Neural crest cell (in vitro differentiated cells): ENCODE measurements at places on chromosomes 2 and 18.

- DNase-seq = no peak
These were observed 52.0 kb downstream of the FHOD3 start for GRCh38 chr18:36349552-36349951.

- no peak for DNase-seq
These were observed 124.2 kb downstream of the SH3RF3 start for GRCh38 chr2:109253217-109253616.

- DNase-seq = no peak
These were observed 203.9 kb downstream of the MTX2 start for GRCh38 chr2:176473177-176473576.

DNA sequence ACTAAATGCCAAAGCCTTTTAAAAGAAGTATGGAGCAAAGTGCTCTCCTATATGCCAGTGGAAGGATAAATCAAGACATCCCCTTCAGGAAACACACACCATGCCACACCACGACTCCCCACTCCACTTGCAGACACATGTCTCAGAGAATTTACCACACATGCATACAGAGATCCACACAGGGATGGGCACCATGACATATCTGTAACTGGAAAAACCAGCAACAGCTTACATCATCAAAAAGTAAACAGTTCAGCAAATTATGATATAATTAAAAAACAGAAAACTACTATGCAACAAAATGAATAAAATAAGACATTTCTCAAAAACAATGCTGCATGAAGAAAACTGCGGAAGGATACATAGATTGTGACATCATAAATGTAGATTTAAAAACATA is 29.6 kb downstream of the RBMS1 start:
- no peak for DNase-seq

- no peak for DNase-seq
These were observed 32.8 kb upstream of the LDLRAD4 start for GRCh38 chr18:13185675-13186198.

GRCh38 chr2:236711440-236711839 is 141.8 kb downstream of the ACKR3 start:
- DNase-seq = no peak

DNA sequence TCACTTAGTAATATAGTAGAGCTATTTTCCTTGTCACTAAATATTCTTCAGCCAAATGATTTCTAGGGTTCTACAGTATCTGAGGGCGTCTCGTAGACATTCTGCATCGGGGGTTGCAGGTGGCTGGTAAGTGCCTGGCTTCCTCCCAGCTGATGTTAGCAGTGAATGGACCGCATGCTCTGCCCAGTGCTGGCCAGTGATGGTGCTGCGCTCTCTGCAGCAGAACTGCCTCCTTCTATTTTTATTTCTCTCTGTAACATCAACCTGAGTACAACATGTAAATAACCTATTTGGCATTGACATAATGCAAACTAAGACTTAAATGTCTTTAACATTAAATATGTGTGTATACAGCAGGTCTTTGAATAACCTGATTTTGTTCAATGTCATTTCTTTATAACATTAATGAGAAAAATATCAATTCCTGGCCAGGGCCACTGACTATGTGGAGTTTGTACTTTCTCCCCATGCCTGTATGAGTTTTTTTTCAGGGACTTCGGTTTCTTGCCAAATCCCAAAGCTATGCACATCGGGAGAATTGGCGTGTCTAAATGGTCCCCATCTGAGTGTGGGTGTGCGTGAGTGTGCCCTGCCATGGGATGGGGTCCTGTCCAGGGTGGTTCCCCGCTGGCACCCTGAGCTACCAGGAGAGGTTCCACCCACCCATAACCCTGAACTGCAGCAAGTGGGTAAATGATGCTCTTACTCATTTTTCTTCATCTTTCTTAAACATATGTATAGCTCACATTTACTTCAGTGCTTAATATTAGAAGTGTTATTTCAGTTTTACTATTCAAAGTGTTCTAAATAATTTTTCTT is 278.2 kb upstream of the EPAS1 start:
- no peak for DNase-seq

- DNase-seq = no peak
These were observed 30.7 kb downstream of the FBXO15 start for GRCh38 chr18:74116633-74117554.

DNA sequence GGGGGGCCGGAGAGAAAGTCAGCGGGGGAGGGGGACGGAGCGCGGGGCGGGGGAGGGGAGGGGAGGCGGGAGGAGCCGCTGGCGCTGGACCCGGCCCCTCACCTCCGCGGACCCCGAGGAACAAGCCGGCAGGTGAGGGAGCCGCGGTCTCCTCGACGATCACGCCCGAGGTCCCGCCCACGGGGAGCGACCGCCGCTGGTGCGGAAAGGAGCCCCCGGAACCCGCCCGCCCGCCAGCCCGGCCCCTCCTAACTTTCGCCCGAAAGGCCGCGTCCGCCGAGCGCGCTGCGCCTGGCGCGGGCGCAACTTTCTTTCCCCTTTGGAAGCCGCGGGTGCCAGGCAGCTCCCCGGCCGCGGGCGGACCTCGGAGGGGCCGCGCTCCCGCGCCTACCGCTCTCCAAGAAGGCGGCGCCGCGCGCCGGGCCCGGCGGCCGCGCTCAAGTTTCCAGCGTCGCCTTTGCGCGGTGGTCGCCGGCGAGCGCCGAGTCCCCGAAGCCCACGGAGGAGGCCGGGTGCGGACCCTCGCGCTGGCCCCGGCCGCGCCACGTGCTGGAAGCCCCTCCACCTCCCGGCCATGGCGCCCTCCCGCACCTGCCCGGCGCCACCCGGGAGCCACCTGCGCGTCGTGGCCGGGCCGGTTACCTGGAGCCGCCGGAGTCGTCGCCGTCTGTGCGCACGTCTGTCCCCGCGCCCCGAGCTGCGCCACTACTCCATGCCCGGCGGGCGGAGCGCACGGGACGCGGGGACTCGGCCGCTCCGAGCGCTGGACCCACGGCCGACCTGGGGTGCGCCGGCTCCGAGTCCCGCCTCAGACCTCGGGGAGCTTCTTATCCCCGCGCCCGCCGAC is at the start of gene ALKAL2:
ALKAL2 (minus strand) TSS at position 181 of the 847 bp plus-strand sequence. CDS start 256 bp downstream, outside the sequence.
- DNase-seq = no peak

GRCh38 chr2:74481961-74482800 is 617 bp downstream of the CCDC142 start:
- no peak for DNase-seq

DNA sequence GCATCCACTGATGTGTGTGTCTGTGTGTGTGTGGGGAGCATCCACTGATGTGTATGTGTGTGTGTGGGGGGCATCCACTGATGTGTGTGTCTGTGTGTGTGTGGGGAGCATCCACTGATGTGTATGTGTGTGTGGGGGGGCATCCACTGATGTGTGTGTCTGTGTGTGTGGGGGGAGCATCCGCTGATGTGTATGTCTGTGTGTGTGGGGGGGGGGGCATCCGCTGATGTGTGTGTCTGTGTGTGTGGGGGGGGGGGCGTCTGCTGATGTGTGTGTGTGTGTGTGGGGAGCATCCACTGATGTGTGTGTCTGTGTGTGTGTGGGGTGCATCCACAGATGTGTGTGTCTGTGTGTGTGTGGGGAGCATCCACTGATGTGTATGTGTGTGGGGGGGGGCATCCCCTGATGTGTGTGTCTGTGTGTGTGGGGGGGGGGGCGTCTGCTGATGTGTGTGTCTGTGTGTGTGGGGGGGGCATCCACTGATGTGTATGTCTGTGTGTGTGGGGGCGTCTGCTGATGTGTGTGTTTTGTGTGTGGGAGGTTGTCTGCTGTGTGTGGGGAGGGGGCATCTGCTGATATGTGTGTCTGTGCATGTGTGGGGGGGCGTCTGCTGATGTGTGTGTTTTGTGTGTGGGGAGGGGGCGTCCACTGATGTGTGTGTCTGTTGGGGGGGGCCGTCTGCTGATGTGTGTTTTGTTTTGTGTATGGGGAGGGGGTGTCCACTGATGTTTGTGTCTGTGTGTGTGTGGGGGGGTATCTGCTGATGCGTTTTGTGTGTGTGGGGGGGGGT is 125.9 kb downstream of the NFATC1 start:
- no peak for DNase-seq

DNA sequence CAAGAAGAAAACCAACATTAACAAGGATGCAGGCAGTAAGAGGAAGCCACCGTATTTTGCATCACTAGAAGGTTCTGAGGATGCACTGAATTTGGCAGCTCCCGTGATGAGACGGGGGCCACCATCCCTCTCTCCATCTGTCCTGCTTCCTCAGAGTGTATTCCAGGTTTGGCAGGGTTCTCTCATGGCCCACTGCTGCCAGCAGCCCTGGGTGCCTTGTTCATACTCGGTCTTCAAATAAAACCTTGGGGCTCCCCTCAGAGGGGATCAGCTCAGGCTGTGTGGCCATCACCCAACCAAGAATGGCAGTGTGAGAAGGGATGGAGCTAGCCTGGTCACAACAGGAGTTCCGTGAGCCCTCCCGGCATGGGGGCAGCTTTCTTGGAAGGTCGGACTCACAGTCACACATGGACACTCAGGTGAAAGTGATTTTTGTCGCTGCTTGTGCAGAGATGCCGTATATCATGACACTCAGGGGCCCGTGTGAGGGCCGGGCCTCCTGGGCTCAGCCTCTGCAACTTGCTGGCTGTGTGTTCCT is 12.8 kb upstream of the MBP start:
- no peak for DNase-seq

GRCh38 chr2:150425121-150425955 is 62.1 kb downstream of the RND3 start:
- peak; percentile 20 for DNase-seq

DNA sequence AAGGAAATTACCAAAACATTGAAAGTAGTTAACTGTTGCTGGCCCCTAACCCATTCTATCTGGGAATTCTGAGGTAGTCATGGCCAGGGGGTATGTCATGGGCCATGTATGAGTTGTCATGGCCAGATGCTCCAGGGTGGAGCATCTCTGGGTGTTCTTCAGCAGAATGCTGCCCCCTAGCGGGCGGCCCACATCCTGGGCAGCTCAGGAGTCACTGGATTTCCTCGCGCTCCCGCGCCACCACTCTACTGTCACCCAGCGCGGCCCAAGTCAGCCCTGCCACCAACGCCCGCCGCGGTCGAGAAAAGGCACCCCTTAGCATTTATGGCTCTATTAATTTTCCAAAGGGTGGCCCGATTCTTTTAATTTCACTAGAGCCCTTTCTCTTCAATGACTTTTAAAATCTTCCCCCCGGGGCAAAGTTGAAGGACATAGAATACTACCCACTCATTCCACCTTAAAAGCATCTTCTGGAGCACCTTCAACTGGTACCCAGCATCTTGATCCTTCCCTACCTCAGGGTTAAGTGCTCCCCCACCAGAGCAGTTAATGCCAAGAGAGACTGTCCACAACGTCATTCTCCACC is 41.6 kb downstream of the PKDCC start:
- DNase-seq = peak; percentile 57

DNA sequence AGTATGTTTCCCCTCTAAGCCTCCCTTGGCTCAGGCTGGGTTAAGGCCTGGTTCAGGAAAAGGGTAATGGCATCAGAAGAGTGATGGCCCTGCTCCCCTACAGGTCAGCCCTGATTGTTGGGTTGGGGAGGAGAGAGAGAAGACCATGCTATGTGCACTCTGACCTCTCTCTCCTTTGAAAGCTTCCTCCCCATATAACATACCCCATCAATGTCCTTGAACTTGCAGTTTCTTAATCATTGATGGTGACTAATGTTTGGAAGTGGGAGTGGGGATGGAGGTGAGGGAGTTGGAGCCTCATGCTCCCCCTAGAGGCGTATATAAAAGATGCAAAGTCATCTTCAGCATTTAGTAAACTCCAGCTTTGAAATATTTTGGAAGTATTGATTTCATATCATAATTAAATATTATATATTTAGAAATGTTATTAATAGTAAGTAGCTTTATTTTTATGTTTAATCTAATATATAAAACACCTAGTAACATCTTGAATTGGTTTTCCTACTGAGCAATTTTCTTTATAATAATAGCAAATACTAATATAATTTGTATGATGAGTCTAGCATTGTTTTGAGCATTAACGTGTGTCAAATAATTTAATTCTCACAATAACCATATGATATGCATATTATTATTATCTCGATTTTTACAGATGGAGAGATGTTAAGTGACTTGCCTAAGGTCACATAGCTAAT is 8.8 kb downstream of the PLCL1 start:
- DNase-seq = no peak

DNA sequence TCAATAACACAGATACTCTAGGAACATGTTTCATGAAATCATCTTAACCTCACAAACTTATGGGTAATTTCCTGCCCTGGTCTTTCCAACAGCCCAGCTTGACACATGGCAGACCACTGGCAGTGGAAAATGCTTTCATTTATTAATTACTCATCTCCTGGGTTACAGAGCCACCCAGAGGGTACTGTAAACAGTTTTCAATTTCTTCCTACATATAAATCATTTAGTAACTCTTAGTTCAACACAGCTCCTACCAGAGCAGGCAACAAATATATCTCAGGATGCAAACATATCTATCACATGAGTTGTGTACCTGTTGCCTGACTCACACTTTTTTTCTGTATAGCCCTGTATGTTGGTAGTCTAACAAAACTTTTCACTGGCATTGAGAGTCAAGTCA is 99.2 kb upstream of the VRK2 start:
- no peak for DNase-seq

DNA sequence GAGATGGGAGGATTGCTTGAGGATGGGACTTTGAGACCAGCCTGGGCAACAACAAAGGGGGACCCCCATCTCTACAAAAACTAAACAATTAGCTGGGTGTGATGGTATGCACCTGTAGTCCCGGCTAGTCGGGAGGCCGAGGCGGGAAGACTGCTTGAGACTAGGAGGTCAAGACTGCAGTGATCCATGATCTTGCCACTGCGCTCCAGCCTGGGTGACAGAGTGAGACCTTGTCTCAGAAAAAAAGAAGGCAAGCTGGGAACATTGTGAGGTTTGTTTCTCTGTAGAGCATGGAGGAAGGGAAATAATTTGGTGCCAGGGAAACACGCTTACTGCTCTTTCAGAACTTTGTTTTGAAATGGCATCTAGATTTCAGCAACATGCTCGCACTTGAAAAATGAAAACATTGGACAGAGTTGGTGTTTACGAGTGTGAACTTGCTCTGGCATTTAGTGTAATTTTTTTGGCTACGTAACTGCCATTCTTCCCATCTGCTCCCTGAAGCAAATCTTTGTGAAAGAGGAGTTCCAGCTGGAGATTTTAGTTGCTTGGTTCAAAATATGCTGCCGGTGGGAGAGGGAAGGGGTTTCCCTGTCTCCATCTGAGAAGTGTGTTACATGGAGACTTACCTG is 125.6 kb upstream of the DLX2 start:
- no peak for DNase-seq

GRCh38 chr2:1822341-1822740 is 78.0 kb upstream of the PXDN start:
- no peak for DNase-seq

DNA sequence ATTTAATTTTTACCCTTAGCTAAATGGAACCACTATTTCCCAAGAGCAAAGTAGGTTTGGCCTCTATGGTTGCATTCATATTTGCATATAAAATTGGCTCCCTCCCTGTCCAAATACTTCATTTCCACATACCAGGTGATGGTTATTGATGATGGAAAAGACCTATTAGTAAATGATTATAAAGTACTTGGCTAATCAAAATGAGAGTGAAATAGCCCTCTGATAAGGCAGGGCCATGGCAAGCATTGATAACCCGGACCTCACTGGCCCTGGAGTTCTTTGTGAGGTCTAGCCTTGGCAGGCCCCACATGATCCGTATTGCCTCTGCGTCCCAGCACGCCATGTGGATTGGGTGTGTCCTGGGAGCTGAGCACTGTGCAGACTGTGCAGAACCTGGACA is 201.1 kb upstream of the GATA6 start:
- no peak for DNase-seq

- DNase-seq = no peak
These were observed 34.8 kb downstream of the SF3B1 start for GRCh38 chr2:197399887-197400540.

GRCh38 chr2:241558532-241559322 is at the start of gene BOK:
Gene BOK (plus strand): TSS chr2:241558745. CDS start chr2:241559484, 739 bp downstream.
- DNase-seq = peak; percentile 53
